Stimulated activated CD4-positive, alpha-beta T cell treated with anti-CD3 and anti-CD28 coated beads, Interleukin-1b, Interleukin-23, amount 100 ng/mL, for 1 hour (primary cell): ENCODE measurements at places on chromosomes 12 and 14.
A peak's percentile ranks its signal among the peaks of the same experiment; 100 is the strongest.

GRCh38 chr14:100684154-100684553 is 42.5 kb upstream of the DLK1 start:
- no peak for DNase-seq

GRCh38 chr12:102911320-102911719 is 5.7 kb downstream of the PAH start:
- DNase-seq: no peak

GRCh38 chr12:51245476-51246253 is 7.0 kb downstream of the DAZAP2 start:
- no peak for DNase-seq

GRCh38 chr12:108611884-108612415 is 14.1 kb upstream of the TMEM119 start:
- no peak for DNase-seq

GRCh38 chr14:105389976-105390848 is 8.1 kb upstream of the TEX22 start:
- DNase-seq: no peak

- no peak for DNase-seq
These were observed 14.0 kb upstream of the DPF3 start for GRCh38 chr14:72907886-72908285.

DNA sequence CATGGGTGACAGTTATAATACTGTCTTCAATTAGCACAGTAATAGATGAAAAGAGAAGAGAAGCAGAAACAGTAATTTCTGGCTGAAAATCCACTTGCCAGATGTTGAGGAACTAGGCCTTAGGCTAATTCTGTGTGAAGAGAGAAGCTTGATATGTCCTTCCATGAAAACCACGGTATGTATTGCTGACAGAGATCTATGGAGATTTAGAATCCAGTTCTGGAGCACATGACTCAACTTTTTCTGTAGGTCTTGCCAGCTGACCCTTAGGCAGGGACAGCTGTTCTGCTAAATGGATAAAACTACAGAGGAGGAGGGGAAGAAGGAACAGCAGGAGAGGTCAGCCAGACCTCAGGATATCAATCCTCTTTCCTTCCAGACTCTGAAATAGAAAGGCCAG is 211.5 kb downstream of the PRKD1 start:
- DNase-seq: no peak

DNA sequence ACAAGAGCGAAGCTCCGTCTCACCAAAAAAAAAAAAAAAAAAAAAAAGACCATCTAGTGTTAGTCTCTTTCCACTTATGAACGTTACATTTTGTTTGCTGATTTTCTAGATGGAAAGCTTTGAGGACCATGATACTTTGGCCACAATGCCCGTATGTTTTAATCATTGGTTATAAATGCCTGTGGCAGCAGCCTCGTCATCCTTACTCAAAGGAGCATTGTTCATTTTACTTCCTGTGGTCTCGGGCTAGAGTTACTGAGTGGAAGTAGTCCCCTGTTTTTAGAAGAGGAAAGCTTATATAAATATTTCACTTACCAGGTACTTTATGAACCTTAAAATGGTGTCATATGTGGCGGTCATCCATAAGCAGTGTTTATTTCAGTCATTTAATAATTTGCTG is 359.9 kb downstream of the AEBP2 start:
- DNase-seq: no peak

DNA sequence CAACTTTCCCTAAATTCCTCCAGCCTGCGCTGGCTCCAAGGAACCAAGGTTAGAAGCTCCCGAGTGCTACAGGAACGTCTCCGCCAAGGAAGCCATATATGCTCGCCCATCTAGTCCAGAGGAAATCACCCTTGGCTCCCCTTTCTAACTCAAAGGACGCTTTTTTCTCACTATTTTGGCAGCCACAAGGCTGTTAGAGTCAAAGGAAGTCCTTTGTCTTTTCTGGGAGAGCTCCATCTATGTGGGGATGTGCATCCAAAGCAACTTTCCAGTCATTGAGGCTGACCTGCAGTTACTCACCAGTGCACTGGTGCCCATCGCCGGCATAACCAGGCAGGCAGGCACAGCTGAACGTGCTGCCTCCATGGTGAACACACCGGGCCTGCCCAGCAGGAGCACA is 37.6 kb downstream of the RTRAF start:
- no peak for DNase-seq

DNA sequence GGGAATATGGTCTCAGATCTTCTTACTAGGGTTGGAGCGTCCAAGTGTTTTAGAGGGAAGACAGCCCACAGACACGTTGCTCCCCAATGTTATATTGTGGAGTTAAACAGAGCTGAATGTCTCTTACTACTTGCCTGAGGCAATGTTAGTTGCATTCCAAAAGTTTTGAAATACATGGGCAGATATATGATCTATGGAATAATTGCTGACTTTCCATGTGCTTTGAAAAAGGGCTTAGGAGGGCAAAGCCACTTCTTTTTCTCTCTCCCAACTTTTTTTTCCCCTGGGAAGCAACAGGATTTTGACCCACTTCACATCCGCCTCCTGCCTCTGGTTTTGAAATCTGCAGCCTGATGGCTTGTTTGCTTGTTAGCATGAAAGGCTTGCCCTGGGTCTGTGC is 33.7 kb upstream of the PAX9 start:
- no peak for DNase-seq

- no peak for DNase-seq
These were observed 41.0 kb upstream of the PTGR2 start for GRCh38 chr14:73810478-73811163.

- peak; percentile 82 for DNase-seq
These were observed 16.6 kb downstream of the TAMALIN start for GRCh38 chr12:52023182-52023975.

GRCh38 chr14:96146131-96146771 is 58.4 kb upstream of the BDKRB2 start:
- DNase-seq: no peak

DNA sequence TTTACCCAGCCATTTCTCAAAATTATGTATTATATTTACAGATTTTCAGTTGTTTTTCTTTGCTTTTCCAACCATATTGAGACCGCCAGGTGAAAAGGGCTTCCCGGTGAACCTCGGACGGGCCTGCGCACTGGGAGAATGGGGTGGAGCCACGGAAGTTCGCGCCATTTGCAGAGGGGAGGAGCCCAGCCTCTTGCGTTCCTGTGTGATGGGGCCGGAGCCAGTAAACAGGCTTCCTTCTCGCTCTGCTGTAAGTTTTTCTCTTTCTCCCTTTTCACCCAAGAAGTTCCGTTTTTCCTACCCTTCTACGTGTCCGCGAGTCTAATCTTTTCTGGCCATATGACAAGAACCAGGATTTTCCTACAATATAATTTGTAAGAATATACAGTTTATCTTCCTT is 1108.8 kb upstream of the SEL1L start:
- DNase-seq: no peak

- no peak for DNase-seq
These were observed 163.9 kb upstream of the FRMD6 start for GRCh38 chr14:51487848-51488247.

DNA sequence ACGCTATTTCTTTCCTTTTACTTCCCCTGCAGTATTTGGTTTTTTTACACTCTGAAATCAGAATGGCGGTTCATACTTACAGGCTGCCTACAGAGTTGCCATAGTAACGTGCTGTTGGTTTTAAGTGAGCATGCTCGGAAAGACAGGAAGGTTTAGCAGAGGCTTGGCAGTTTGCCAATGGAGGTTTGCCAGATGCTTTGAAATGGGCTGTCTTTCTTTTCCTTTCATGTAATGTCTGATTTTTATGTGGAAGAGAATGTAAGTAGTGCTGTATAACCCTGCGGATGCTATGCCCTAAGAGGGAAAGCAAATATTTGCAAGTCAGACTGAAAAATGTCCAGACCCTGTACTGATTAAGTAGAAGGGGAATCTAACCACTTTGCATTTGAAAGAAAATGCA is 32.8 kb downstream of the ARID4A start:
- peak; percentile 82 for DNase-seq

GRCh38 chr12:12604740-12605139 is 6.9 kb upstream of the CREBL2 start:
- DNase-seq: no peak

GRCh38 chr12:47990351-47991105 is 13.7 kb downstream of the COL2A1 start:
- DNase-seq: no peak

DNA sequence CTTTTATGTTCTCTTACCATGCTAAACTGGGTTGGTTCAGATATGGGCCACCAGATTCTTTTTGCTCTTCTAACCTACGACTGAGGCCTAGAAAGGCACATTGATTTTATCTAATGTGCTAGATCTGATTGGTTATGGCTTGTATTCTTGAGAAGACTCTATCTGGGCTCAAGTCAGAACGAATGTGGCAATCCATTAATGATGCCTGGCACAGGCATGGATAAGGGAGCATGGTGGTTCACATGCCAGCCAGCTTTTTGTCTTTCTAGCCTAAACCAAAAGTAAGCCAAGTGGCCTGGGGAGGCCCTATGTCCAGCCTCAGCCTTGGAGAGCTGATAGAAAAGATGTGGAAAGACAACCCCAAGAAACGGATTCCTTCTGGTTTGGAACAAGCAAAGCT is 82.7 kb downstream of the KNTC1 start:
- DNase-seq: no peak

DNA sequence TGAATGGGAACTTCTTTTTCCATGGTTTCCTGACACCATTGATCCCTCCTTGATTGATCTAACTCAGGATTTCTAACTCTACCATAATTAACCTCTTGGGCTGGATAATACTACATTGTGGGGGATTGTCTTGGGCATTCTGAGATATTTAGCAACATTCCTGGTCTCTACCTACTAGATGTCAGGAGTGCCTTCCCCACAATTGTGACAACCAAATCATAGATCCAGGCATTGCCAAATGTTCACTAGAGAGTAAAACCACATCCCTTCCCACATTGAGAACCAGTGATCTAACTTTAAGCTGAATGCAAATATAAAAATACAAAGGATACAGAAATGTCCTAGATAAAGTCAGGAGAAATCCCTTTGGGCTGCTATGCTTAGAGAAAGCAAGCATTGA is 36.9 kb upstream of the CCDC198 start:
- no peak for DNase-seq

GRCh38 chr14:57492859-57493258 is 798 bp downstream of the CCDC198 start:
- no peak for DNase-seq

GRCh38 chr14:88321692-88322503 is 1.2 kb downstream of the KCNK10 start:
- DNase-seq: no peak

DNA sequence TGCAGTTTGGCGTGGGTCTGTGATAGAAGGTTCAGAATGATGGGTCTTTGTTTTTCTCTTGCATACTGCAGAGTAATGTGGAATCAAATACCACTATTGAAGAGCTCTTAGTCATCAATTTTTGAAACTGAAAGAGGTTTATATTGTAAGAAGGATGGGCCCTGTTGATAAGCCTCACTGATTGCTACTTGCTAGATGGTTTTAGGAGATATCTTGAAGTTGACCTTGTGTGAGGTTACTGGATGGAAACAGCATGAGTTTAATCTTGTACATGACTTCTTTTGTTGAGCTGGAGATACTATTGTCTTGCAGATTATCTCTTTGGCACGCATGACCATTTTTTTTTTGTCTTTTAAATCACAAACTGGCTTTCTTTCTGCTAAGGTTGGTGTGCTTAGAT is 13.8 kb downstream of the BICD1 start:
- no peak for DNase-seq

DNA sequence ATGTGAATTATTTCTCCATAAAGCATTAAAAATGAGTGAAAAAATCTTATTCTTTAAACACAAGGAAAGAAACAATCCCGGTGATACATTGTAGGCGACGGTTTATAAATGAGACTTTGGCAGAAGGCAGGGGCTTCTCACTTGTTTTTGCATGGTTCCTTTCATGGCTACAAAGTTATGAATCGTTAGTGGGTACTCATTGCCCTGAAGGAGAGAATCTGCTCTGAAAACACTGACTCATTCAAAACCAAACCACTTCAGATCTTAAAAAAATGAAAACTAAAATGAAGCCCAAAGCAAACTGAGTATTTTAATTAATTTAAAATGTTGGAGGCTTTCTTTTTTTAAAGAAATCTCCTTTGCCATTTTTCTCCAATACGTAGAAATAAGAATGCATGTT is 41.4 kb upstream of the AMIGO2 start:
- no peak for DNase-seq

DNA sequence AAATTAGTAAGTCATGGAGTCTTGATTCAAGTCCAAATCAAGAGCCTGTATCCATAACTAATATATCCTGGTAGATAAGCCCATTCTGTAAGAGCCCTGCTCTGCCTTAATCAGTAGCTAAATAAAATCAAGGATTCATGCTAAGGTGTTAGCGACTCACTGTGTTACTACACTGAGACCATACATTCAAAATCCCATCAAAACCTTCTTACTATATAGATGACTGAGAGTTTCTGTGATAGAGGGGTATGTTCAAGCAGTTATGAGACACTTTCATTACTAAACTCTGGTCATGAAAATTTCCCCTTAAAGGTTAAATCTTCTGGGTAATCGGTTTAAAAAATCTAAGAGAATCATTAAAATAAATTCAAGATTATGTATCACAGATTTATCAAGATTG is 78.5 kb downstream of the MDGA2 start:
- no peak for DNase-seq

GRCh38 chr14:32203928-32204357 is 874 bp upstream of the RNU6-8 start:
- DNase-seq: no peak

- DNase-seq: peak; percentile 57
These were observed 50.5 kb downstream of the IRF2BPL start for GRCh38 chr14:76977793-76978720.

- DNase-seq: no peak
These were observed 825.9 kb downstream of the SLC16A7 start for GRCh38 chr12:60421741-60422140.

GRCh38 chr12:124837958-124838803 is 25.5 kb downstream of the SCARB1 start:
- no peak for DNase-seq

GRCh38 chr14:100576091-100577085 is 10.8 kb downstream of the BEGAIN start:
- DNase-seq: no peak

GRCh38 chr12:113879658-113880057 is 86.5 kb downstream of the RBM19 start:
- DNase-seq: no peak
